ENCODE measurements at places on chromosomes 12 and 14.

DNA sequence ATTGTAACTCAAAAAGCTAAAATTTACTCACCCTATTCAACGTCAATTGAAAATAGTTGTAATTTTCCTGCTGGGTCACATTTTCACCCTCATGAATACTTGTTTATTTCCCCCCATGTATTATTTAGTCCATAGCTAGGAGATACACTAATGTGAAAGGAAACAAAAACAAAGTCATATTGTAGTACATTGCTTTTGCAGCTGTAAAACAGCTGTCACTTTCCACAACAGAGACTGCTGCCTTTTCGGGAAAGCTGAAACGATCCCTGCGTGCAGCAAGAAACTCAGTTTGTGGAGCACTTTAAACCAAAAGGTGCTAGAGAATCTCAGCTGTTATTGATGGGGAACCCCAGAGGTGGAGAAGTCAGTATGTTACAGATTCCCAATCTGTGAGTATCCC, 4.3 kb downstream of the RACGAP1 start:
- DNase-seq: no peak

GRCh38 chr14:98290596-98290995, 981.4 kb downstream of the BCL11B start:
- DNase-seq: no peak

- no peak for DNase-seq
These were observed 101.9 kb downstream of the RIN3 start for GRCh38 chr14:92615451-92615850.

DNA sequence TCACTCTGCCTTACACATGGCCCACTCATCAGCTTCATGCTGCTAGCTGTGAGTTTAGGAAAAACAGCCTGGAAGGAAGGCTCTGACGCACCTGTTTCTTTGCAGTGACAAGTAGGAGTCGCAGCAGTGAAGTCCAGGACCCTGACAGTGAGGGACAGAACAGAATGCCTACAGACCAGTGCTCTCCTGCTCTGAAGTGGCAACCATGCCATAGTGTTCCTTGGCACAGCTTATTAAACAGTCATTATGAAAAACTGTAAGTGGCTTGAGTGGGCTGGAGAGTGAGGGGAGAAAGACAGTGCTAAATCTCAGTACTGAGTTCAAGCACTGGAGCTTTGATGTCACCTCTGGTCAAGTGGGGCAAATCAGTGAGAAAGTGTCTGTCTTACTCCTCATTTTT, 61.7 kb downstream of the MYRFL start:
- no peak for DNase-seq

DNA sequence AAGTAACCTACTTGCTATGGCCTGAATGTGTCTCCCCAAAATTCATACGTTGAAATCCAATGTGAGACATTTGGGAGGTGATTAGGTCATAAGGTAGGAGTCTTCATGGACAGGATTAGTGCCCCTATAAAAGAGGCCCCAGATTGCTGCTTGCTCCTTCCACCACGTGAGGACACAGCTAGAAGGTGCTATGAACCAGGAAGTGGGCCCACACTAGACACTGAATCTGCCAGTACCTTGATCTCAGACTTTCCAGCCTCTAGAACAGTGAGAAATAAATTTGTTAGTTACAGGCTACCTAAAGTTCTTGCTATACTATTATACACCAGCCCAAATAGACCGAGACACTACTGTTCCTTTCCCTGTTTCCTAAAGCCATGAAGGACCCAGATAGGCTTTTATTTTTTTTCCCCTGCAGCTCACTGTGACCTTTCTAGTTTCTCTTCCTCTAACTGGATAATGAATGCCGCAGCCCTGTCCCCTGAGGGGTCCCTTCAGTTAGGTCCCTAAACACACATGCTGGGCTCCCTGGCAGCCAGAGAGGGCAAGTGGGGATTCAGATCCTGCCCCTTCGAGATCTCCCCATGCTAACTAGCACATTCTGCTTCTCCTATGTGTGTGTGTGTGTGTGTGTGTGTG, 19.3 kb downstream of the SLC25A3 start:
- no peak for DNase-seq

DNA sequence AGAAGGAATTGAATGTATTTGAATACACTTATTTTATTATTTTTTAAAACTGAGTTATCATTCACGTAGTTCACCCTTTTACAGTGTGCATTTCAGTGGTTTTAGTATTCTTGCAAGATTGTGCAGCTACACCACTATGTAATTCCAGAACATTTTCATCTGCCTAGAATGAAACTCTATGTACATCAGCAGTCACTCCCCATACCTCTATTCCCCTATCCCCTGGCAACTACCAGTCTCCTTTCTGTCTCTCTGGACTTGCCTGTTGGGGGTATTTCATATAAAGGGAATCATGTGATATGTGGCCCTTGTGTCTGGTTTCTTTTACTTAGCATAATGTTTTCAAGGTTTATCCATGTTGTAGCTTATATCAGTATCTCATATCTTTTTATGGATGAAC, 96.8 kb downstream of the BORCS5 start:
- DNase-seq: no peak

All from activated naive CD8-positive, alpha-beta T cell treated with anti-CD3 and anti-CD28 coated beads, Interleukin-2, amount 50 U/mL, for 16 hours (primary cell).